Nasal cavity respiratory epithelium epithelial cell of viscerocranial mucosa (primary cell): ENCODE measurements at places on chromosomes 13 and 19. TPM values are rescaled to one million over a fixed set of nuclear protein-coding genes. Genes with fewer than 3 reads are reported as not detected.

Gene ZIC2
- total RNA-seq, result not detected in 2 replicates

Gene MCEMP1
- under 0.01 TPM in 1 of 2 replicates, not detected in the other for total RNA-seq

Gene KIR3DL2
- total RNA-seq, result not detected in 2 replicates

Gene KCNC3
- under 0.01 and 0.36 TPM in 2 replicates for total RNA-seq

Gene ZNF556
- 0.34 and 0.71 TPM in 2 replicates for total RNA-seq

Gene PTPRH
- total RNA-seq, result 0.68 and 1.00 TPM in 2 replicates

Gene ARL11
- total RNA-seq, result under 0.01 TPM in 1 of 2 replicates, not detected in the other

Gene TNNT1
- 23.2 and 27.6 TPM in 2 replicates for total RNA-seq

Gene GGN
- total RNA-seq, result under 0.01 and 0.07 TPM in 2 replicates

Gene ZNF560
- total RNA-seq, result 1.6 and 2.7 TPM in 2 replicates

Gene OXGR1
- not detected in 2 replicates for total RNA-seq

Gene CEACAM4
- not detected in 2 replicates for total RNA-seq

Gene LENG8
- 14.7 and 52.6 TPM in 2 replicates for total RNA-seq

Gene PCDH17
- 0.07 TPM in 1 of 2 replicates, not detected in the other for total RNA-seq

Gene C19orf81
- 0.68 TPM in 1 of 2 replicates, not detected in the other for total RNA-seq

Gene CNFN
- total RNA-seq, result 0.36 and 13.7 TPM in 2 replicates

Gene LRRC63
- total RNA-seq, result not detected in 2 replicates

Gene SIGLEC8
- not detected in 2 replicates for total RNA-seq

Gene PCSK4
- total RNA-seq, result 0.68 and 1.2 TPM in 2 replicates

Gene SLC1A6
- total RNA-seq, result under 0.01 TPM in 1 of 2 replicates, not detected in the other

Gene CCDC8
- total RNA-seq, result 15.0 and 16.1 TPM in 2 replicates

Gene SYDE1
- total RNA-seq, result 1.0 and 1.2 TPM in 2 replicates

Gene LILRB5
- total RNA-seq, result not detected in 2 replicates

Gene EEF1AKMT1
- 7.0 and 7.9 TPM in 2 replicates for total RNA-seq

Gene ZSCAN1
- not detected in 2 replicates for total RNA-seq

Gene ZNF563
- 3.8 and 5.1 TPM in 2 replicates for total RNA-seq

Gene PRSS57
- total RNA-seq, result not detected in 2 replicates

Gene CRX
- total RNA-seq, result not detected in 2 replicates

Gene COX6B1
- total RNA-seq, result 88.5 and 102 TPM in 2 replicates

Gene SEMA6B
- under 0.01 TPM in 2 replicates for total RNA-seq

Gene ZNF324
- 10.9 and 18.2 TPM in 2 replicates for total RNA-seq

Gene UHRF1
- total RNA-seq, result 4.4 and 7.3 TPM in 2 replicates

Gene DUXA
- total RNA-seq, result not detected in 2 replicates

Gene RABAC1
- total RNA-seq, result 45.1 TPM in 2 replicates

Gene PDX1
- not detected in 2 replicates for total RNA-seq

Gene RASIP1
- total RNA-seq, result 0.71 and 1.4 TPM in 2 replicates

Gene NEK5
- 0.34 and 0.57 TPM in 2 replicates for total RNA-seq

Gene DLL3
- total RNA-seq, result 0.07 and 0.34 TPM in 2 replicates

Gene POGLUT2
- 9.9 and 11.4 TPM in 2 replicates for total RNA-seq

Gene KRTDAP
- total RNA-seq, result 0.28 and 13.7 TPM in 2 replicates

Gene LILRA6
- total RNA-seq, result not detected in 2 replicates

Gene FCGBP
- total RNA-seq, result 1.4 and 2.3 TPM in 2 replicates

Gene CAPN12
- 2.3 and 3.1 TPM in 2 replicates for total RNA-seq

Gene FLT3LG
- 0.34 and 1.00 TPM in 2 replicates for total RNA-seq

Gene CALR3
- total RNA-seq, result under 0.01 and 0.07 TPM in 2 replicates

Gene ZNF20
- 2.7 and 7.5 TPM in 2 replicates for total RNA-seq

Gene SHD
- total RNA-seq, result not detected in 2 replicates

Gene ATXN8OS
- not detected in 2 replicates for total RNA-seq

Gene RAP2A
- 35.2 and 46.8 TPM in 2 replicates for total RNA-seq

Gene TEX26
- not detected in 2 replicates for total RNA-seq

Gene ZNF728
- total RNA-seq, result under 0.01 and 0.14 TPM in 2 replicates

Gene NKPD1
- total RNA-seq, result 0.34 and 0.93 TPM in 2 replicates
